ENCODE measurements at places on chromosomes 2 and 18.
A peak's percentile ranks its signal among the peaks of the same experiment; 100 is the strongest.

GRCh38 chr18:4357579-4357978 lies 97.5 kb downstream of the DLGAP1 start:
- no peak for DNase-seq

GRCh38 chr2:189287982-189288521 lies 108.5 kb upstream of the COL5A2 start:
- DNase-seq = no peak

DNA sequence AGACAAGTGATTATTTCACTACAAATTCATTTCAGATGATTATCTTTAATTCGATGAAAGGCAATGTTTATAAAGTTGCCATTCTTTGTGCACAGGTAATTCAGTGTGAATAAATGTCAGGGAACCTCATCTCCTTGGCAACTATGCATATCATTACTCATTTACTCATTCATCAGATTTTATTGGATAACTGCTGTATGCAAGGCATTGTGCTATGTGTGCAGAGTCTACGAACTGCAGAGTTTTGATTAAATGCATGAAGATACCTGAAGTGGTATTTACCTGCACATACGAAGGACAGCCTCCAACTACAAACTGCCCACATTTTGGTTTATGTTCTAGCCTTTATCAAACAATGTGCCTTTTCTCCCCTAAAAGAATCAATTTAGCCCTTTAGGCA lies 3.5 kb downstream of the RND3 start:
- no peak for DNase-seq

DNA sequence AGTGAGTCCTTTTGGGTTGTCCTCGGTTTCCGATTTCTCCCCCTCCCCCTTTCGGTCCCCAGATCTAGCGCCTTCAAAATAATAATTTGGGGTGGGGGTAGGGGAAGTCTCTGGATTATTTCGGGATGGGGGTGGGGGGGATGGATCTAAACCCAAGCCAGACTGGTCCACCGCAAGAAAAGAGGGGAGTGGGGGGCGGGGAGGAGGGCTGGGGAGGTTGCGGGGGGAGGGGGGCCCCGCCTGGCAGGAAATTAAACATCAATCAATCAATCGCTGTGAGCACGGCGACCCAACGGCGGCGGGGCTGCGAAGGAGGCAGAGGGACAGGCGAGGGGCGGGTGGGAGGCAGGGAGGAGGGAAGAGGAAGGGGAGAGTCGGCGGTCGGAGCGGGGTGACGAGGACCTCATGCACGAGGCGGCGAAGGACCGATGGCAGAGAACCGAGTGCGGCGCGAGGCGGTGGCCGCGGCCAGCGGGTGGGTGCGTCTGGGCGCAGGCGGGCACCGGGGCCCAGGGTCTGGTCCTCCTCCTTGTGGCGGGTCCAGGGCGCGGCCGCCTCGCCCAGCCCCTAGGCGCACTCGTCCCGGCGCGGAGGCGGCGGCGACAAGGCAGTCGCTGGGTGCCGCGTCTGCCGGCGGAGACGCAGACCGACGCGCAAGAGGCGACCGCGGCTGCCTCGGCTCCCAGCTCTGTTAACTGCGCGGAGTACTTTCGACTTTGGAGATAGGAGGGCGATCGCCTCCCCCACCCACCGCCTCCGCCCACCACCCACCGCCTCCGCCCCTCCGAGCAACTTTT lies 468 bp upstream of the SATB2 start:
- no peak for DNase-seq

DNA sequence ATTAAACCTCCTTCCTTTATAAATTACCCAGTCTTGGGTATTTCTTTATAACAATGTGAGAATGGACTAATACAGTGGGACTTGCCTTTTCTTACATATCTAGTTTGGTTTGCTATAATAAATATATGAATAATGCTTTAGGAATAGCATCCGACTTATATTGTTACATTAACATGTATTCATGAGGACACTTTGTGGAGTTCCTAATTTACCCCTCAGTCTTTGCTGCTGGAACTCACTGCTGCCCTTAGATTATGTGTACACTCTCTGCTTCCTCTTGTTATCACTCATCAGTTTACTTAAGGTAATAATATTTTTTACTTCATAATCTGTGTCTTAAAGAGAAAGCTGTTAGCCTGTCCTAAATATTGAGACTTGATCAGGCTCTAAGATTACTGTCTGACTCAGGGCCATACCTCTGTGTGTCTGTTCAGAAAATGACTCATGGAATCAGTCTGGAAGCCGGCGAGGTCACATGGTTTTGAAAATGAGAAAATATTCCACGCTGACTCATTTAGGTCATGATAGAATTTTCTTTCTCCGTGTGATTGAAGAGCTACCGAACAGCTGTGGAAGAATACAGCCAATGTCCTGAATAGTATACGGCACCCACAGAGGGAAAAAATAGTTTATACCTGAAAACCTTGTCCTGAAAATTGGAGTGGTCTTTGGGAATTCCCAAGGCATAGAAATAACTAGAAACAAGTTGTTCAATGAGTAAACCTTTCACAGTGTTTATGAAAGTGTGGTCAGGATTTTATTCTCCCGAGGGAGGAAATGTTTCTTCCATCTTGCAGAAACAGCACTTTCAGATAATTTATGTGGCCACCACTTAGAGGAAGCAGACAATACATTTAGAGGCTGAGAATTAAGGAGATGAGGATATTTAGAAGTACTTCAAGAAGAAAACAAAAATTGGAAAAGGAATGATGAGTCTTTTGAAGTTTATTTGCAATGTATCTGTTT lies 156.4 kb downstream of the DSEL start:
- DNase-seq = peak; percentile 30

DNA sequence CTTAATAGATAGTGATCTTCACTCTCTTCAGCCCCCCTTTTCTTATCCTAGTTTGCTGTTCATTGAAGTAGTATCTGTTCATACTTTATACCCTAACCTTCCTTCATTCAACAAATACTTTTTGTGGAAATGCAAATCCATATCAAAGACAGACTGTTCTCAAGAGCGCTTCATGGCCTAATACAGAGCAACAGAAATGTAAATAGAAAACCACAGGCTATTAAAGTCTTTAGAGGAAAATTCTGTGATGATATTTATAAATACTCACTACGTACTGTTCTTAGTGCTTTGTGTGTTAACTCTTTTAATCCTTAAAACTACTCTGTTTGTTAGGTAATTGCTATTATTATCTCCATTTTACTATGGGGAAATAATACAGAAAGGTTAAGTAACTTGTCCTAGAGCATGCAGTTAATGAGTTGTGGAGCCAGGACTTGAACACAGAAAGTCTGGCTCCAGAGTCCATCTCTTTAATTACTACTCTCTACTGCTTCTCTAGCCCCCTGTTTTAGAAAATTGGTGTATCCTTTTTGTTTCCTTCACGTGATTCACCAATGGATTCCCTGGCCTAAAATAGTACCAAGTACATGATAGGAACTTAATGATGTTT lies 2.9 kb downstream of the MDH1 start:
- no peak for DNase-seq

DNA sequence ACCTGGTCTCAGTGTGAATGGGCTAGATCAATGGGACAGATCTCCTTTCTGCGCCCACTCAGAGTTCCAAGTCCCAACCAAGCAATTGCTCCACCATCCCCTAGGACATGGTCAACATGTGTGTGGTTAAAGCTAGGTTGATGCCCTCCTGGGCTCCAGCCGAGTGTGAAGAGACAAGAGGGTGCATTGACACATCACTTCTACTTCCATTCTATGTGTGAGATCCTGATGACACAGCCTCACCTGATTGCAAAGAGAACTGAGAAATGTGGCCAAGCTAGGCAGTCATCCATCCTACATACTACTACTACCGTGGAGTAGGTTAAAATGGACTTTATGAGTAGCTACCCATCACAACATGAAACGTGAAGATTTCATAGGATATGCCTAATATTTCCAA lies 106.8 kb downstream of the NCKAP5 start:
- no peak for DNase-seq

DNA sequence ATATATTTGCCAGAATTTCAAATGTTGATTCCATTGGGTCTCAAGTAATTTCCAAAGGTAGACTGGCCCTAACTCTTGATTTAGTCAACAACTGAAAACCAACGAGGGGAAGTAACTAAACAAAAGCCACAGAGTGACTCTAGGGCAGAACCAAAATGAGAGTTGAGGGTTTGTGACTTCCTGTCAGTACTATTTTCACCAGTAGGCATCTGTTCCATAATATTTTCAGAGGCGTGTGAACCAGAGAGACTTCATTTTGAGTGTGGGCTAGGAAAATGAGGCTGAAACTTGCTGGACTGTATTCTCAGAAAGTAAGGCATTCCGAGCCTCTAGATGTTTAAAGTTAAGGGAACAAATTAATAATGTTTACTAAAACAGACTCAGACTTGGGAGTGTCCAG lies 70.6 kb downstream of the GDF7 start:
- DNase-seq = no peak
